ENCODE measurements at places on chromosomes 4 and X.
A peak's percentile ranks its signal among the peaks of the same experiment; 100 is the strongest.

- DNase-seq = no peak
These were observed 21.0 kb upstream of the IL13RA2 start for GRCh38 chrX:115038406-115038805.

GRCh38 chr4:91758487-91758886, 545.3 kb upstream of the GRID2 start:
- no peak for DNase-seq

- no peak for DNase-seq
These were observed 400.9 kb upstream of the FGF13 start for GRCh38 chrX:139112432-139112831.

DNA sequence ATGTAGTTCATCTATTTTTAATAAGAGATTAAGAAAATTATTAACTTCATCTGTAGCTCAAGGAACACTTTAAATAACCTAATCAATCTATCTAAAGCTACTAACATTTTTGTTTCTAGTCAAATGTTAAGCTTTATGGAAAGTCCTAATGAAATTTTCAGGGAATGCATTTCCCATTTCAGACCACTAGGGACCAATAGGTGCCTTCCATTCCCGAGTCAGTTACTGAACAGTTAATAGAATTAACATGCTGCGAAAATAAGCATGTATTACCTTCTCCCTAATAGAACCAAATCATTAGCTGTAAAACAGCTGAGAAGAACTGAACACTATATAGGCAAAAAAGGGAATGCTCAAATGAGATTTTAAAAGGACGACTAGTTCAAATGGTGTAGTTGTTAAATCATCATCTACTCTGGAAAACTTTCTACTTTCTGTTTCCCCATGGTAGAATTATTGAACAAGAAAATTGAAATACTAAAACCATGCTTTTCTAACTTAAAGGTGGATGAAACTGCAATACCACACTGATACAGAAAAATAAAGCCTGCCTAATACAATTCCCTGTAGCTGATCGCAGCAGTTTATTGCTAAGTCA, 22.5 kb downstream of the STX18 start:
- no peak for DNase-seq

DNA sequence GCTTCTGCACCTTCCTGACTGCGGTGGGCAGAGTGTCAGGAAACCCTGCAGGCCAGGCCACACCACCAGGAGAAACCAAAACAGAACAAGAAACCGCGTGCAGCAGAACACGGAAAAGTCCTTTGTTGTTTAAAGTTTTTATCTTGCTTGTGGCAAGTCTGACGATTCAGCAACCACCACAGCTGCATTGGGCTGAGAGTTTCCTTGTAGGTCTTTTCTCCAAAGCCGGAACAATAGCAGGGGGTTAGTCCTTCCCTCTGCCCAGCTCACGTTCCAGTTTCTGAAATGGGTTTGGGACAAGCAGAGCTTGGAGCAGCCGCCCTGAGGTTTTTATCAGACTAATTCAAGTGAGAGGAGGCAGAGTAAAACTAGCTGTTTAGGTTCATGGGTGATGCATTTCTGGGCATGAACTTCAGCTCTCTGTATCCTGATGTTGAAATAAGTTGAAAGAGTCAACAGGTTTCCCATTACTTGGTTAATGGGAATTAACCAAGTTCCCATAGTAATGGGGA, 216.9 kb downstream of the PTTG2 start:
- peak; percentile 26 for DNase-seq

GRCh38 chr4:178899084-178899483, 1456.8 kb upstream of the AGA start:
- no peak for DNase-seq

DNA sequence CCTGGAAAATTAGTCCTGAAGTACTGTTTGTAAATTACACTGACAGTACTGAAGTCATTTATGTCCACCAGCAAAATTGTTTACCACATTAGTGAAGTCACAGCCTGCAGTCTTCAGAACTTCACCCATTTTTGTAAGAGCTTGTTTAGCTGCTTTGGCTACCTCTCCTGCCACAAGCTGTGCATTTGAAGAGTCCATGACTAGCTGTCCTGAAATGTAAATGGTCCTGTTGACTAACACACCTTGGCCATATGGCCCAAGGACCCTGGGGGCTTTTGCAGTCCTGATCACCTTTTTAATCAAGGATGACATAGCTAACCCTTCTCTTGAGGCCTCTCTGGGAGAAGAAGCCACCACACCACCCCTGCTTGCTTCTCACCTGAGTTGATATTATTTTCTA, 21.4 kb upstream of the ZNF518B start:
- no peak for DNase-seq

- no peak for DNase-seq
These were observed 59.2 kb upstream of the SLC39A8 start for GRCh38 chr4:102404431-102404969.

GRCh38 chrX:10903523-10903922, 207.6 kb upstream of the HCCS start:
- DNase-seq = no peak

GRCh38 chrX:13223868-13224567, 95.8 kb downstream of the ATXN3L start:
- DNase-seq = no peak

- no peak for DNase-seq
These were observed 461.0 kb upstream of the GALNT7 start for GRCh38 chr4:172707622-172708021.
